NCI-H1105 (cell line): ENCODE measurements at places on chromosomes 2 and 18.

GRCh38 chr2:46131-46470 lies 204 bp downstream of the FAM110C start:
- no peak for DNase-seq

DNA sequence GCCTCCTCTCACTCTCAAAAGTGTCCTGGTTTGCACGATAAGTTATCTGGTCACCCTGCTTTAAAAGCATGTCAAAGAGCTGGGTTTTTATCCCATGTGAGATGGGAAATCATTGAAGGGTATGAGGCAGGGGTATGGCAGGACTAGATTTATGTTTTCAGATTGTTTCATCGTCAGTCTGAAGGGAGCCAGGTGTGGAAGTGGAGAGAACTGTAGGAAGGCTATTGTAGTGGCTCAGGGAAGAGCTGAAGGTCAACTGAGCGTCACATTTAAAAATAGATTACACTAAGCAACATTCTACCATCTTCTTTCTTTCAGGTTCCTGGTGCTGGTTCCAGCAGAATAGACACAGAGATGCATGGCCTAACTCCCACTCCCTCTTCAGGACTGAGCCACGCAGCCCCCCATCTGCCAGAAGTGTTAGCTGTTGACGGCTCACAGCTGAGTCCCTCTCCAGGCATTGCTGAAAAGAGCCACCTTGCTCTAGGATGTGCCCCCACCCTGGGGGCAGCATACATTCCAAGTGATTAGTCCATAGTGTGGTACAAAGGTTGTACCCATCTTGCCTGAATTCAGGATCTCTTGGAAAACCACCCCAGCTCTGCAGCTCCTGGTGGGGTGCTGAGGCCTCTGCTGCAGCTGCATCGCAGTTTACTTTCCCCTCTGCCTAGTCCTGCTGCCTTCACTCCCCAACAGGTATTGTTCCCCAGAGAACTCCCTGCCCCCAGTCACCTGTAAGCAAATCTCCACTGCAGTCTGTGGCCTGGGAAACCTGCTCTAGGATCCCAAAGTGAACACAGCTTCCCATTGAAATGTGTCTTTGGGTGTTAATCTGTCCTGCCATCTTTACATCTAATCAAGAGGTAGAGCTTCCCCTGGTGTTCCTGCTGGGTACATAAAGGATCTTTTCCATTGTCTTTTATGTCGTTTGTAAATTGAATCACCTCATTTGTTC lies 79.5 kb upstream of the KLF7 start:
- no peak for DNase-seq

DNA sequence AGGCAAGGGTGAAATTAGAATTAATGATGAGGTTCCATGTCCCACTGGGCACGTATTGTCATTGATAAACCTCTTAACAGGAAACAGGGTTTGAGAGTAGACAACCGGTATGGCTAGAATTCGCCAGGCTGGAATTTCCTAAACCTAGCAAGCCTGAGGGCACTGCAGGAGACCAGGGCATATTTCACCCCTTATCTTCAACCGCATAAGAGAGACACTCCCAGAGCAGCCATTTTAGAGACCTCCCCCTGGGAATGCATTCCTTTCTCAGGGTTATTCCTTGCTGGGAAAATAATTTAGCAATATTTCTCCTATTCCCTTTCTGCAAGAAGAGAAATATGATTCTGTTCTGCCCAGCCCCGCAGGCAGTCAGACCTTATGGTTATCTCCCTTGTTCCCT lies 334.6 kb upstream of the LYPD1 start:
- DNase-seq: no peak

- peak; percentile 20 for DNase-seq
Measured at GRCh38 chr18:832085-832681, 20.1 kb upstream of the YES1 start.

DNA sequence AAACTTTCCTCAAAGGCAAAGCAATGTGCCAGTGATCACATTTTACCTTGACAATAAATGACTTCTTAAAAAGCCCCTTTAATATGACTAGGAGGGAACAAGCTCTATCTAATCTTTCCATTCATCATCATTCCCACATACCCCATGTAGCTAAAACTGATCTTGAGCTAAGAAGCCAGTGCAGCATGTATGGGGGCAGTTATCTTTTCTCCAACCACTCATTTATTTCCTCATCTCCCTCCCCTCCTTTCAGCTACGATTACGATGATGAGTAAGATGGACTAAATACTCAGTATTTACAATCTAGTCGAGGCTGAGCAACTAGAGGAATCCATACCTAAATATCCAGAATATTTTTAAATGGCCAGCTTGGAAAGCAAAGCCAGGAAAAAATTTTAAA lies 35.5 kb downstream of the PNO1 start:
- DNase-seq: no peak

DNA sequence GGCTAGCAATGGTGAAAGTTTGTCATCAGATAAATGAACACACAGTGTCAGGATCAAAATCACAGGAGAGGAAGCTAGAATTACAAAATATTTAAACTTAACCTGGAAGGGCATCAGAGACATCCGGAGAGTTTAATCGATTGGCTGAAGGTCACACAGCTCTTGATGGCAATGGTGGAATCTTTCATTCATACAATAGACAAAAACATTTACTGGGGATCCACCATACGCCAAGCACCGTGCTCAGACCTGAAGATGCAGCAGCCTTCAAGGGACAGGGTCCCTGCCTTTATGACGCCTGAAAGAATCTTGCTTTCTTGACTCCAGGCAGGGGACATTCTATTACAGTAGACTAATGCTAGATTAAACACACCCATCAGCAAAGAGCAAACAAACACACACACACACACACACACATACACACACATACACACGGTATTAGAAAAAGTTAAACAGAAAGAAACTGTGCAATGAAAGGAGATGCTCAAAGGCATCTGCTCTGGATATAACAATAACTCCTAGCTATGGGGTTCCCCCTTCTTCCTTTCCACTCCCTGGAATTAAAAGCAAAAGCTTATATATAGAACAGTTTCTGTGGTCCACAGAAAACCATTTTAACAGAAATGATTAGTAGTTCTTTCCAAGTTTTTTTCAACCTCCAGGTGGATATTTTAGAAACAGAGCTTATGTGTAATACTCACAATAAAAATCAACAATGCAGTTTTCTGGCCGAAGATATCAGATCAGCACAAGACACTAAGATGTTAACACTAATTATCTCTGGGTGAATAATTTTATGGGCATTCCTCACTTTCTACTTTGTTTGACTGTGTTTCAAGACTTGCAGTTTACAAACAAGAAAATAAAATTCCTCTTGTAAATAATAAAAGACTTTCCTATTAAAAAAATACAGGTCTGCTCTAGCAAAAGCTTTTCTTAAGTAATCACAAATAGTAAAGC lies 151.7 kb downstream of the ANKRD44 start:
- DNase-seq: no peak

GRCh38 chr18:75199327-75199726 lies 9.6 kb downstream of the PTGR3 start:
- DNase-seq: no peak

DNA sequence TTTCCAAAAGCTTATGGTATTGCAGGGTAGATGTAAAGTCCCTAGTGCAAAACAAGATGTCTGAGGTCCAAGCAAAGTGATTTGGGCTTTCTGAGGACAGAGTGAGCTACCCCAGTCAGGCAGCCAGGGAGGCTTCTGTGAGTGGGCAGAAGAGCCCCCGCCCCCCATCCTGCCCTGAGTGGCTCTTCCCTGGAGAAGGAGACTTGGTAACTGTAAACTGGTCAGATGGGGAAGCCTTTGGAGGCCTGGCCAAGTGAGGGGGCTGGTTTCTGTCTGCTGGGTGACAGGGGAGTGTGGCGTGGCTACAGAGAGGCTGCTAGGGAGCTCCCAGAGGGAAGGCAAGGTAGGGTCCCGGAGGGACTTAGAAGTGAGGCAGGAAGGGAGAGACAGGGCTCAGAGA lies 181.3 kb upstream of the HAAO start:
- no peak for DNase-seq

DNA sequence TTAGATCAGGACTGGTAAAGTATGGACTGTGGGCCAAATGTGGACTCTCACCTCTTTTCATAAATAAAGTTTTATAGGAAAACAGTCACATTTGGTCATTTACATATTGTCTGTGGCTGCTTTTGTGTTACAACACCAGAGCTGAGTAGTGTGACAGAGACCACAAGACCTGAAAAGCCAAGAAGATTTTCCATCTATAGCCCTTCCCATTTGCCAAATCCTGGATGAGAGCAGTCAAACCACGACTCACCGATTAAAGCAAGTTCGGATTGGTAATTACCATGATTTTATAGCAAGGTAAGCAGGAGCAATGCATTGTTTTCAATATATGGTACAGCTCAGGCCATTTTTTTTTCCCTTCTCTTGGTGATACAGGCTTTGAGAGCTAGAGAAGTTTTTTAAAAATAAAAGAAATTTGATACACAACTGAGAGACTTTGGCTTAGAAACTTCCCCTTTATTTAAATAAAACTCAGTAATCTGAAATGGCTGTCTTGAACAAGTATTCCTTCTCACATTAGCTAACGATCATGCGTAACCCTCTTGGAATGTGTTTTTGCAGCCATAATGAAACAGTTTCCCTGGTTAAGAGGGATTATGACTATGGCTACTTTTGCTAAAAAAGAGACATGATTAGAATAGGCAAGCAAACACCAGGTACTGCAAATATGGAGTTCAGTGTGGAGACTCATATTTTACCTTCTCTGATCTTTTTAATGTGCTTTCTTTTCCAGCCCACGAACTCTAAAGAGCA lies 9.5 kb upstream of the MALL start:
- DNase-seq: no peak

DNA sequence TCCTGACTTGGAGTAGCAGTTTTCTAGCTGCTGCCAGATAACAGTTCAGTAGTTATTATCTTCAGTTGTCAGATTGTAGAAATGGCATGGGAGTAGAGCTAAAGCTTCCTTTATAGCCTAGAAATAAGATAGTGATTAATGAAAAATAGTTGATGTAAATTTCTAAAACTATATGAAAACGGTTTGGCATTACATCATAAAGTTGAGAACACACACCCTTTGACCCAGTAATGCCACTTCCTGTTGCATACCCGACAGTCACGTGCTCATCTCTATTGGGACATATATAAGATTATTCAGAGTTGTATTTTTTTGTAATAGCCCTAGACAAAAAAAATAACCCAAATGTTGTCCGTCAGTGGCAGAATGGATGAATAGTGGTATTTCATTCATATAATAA lies 39.4 kb upstream of the ASB1 start:
- no peak for DNase-seq

- DNase-seq: no peak
Measured at GRCh38 chr18:9902832-9903231, 11.0 kb upstream of the VAPA start.
